ENCODE measurements at places on chromosomes 1 and 21.

- DNase-seq = no peak
Observed at GRCh38 chr1:50329332-50329932, 93.8 kb downstream of the DMRTA2 start.

- DNase-seq = no peak
Observed at GRCh38 chr1:88825721-88826120, 65.6 kb downstream of the GTF2B start.

GRCh38 chr1:154306151-154306550, 14.7 kb upstream of the AQP10 start:
- no peak for DNase-seq

- DNase-seq = no peak
Observed at GRCh38 chr1:37052120-37052519, 17.8 kb upstream of the GRIK3 start.

DNA sequence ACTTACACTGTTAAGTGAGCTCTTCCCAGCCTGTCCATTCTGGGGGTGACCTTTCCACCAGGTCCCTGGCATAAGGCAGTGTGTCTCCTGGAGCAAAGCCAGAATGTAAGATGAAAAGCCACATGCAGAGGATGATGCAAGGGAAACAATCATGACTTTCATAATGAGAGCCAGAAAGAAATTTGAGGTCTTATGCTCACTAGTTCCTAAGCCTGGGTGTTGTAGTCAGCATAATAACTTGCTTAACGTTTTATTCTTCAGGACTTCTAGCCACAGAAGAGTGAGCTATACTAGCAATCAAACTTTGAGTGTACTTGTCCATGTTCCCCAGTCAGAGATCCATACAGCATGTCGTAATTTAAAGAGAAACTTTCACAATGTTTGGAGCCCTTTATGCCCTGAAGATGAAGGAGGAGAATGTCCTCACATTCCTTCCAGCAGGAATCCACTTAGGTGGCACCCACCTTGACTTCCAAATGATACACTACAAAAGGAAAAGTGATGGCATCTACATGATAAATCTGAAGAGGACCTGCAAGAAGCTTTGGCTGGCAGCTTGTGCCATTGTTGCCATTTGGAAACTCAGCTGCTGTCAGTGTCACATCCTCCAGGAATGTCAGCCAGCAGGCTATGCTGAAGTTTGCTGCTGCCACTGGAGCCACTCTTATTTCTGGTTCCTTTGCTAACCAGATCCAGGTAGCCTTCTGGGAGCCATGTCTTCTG, 60.5 kb upstream of the FOXD3 start:
- no peak for DNase-seq

GRCh38 chr21:15005391-15005790, 59.4 kb downstream of the NRIP1 start:
- DNase-seq = no peak

DNA sequence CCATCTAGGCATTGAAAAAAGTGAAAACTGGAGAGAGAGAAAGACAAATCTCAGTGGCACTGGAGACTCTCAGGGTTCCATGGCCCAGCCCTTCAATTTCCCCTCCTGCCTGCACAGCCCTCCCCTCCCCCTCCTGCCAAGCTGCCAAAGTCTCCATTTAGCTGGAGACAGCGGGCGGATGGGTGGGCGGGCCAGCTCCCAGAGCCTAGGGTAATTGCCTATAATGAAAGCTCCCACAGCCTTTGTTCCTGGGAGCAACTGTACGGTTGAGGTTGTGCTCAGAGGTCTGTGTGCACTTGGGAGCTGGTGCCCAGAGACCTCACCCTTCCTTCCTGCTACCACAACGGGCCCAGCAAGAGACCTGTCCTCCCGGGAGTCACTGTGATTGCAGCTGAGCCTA, 89.6 kb downstream of the NAV1 start:
- DNase-seq = no peak

GRCh38 chr21:30336596-30336995, 898 bp downstream of the KRTAP27-1 start:
- DNase-seq = no peak

GRCh38 chr1:184912392-184912791, 61.9 kb downstream of the NIBAN1 start:
- DNase-seq = no peak

GRCh38 chr1:12469493-12469892, 148.5 kb downstream of the DHRS3 start:
- no peak for DNase-seq

DNA sequence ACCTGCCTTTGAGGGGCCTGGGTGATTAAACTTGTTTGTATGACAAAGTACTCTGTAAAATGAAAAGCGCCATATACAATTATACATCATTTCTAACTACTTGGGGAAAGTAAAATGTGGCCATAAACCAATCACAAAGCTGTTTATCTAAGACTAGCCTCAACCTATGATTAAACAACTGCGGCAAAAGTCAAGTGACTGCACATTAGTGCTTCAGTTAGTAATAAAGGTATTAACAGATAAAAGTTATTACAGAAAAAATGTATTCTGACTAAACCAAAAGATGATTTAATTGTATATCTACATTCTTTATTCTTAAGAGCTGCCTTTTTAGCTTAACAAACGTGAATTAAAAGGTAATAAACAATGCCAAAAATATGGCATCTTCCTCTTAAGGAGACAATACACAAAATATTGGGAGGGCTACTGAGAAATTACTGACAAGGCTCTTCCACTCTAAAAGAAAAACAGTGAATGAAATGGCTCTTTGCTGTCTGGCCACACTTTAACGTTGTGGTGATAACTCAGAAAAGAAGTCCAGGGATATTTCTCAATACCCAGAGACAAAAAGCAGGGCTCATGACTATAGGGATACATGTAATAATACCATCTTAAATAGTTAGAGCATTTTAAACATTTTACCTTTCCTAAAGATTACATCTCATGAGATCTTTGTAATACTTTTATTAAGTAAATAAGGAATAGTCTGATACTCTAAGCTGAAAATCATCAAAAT, 8.6 kb downstream of the ARHGAP29 start:
- no peak for DNase-seq

GRCh38 chr1:169163059-169163458, 56.6 kb downstream of the ATP1B1 start:
- DNase-seq = no peak

DNA sequence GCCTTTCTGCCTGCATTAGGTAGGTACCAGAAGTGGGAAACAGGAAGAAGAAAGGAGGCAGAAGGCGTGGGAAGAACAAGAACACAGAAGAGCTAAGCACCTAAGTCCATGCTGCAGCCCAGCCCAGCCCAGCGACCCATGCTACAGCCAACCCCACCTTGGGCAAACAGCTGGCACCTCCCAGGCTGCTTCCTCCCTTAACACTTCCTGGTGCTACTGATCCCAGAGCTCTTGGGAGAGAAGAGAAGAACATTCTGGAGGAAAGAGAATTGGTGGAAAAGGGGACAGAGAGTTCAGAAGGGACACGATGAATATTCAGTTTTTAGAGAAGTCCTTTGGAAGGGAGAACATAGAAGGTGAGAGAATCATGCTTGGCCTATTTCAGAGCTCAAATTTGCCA, 28.5 kb downstream of the PLEKHA6 start:
- no peak for DNase-seq

DNA sequence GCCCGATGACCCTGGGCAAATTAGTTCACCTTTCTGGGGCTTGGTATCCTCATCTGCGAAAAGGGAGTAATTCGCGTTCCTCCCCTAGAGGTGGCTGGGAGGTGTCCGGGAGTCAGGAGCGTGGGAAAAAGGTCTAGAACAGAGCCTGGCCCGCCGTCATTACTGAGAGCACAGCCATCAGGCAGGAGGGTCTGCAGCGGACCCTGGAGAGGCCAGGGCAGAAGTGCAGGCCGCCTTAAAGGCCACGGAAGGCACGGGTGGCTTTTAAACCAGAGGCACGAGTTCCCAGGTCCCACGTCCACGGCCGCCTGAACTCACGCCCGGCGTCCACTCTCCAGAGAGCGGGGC, 850 bp downstream of the PANK4 start:
- no peak for DNase-seq

DNA sequence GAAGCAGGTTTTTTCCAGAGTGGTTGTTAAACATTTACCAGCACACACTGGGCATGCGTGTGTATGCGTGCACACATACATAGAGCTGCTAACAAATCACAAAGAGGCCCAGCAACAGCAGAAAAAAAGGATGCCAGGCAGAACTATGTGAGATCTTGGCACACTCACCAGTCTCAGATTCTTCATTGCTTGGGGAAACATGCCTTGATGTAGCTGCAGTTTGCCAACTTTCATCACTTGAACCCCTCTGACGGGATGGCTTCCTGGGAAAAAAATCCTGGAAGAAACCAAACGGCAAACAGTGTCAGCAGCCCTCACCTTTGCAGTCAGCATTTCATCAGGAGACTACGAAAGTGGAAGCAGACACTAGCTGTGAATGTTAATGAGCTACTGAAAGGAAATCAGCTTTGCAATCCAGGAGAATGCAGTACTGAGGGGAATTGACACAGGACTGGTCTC, 609.1 kb downstream of the KIF26B start:
- DNase-seq = no peak

- no peak for DNase-seq
Observed at GRCh38 chr1:206734499-206735142, 36.0 kb upstream of the IL19 start.

DNA sequence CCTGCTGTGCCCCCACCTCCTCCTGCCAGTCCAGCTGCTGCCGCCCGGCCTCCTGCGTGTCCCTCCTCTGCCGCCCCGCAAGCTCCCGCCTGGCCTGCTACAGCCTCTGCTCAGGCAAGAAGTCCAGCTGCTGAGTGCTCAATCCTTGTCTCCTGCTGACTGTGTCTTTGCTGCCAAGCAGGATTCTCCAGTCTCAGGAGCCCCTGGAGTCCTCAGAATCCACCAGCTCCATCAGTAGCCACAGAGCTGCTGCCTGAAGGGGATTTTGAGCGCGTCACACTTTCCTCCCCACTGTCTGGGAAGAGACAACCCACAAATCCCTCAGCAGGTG, 973 bp downstream of the KRTAP10-11 start:
- DNase-seq = no peak

DNA sequence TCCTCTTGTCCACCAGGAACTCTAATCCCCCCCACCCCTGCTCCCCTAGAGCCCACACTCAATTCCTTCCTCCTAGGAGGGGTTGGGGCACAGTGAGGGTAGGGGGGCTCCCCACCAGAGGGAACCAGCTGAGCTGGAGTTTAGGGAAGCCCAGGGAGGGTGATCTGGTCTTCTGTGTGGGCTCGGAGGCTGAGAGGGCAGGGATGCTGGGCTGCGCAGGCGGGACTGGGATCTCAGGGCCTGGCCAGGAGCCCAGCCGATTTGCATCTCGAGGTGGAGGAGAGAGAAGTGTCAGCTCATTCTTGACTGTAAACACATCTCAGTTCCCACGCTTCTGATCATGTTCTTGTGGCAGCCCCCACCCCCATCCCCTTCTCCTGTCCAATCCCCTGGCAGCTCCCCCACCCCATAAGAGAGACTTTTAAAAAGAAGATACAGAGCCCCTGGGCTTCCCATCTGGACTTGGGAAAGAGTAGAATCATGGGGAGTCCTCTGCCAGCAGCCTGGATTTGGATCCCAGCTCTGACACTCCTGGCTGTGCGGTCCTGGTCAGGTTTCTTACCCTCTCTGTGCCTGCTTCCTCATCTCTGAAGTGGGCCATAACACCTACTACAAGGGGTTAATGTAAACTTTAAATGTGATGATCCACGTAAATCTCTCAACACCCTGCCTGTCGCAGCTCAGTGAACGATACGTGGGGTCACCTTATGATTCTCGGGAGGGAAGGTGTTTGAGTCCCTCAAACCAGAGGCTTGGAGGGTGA, 6.6 kb downstream of the PEAR1 start:
- DNase-seq = no peak

DNA sequence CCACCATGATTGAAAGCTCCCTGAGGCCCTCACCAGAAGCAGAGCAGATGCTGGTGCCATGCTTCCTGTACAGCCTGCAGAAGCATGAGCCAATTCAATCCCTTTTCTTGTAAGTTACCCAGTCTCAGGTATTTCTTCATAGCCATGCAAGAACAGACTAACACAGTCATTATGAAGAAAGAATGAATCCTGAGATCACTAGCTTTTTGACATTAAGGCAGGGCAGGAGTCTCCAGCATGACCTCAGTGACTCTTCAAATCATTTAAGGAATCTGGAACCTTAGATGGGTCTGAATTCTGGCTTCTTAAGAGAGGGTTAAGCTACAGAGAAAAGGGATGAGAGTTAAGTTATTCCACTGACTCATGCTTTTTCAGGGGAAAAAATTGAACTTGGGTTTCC, 79.0 kb downstream of the PTPN14 start:
- DNase-seq = no peak

- DNase-seq = no peak
Observed at GRCh38 chr1:103109311-103109920, 1.1 kb upstream of the COL11A1 start.

DNA sequence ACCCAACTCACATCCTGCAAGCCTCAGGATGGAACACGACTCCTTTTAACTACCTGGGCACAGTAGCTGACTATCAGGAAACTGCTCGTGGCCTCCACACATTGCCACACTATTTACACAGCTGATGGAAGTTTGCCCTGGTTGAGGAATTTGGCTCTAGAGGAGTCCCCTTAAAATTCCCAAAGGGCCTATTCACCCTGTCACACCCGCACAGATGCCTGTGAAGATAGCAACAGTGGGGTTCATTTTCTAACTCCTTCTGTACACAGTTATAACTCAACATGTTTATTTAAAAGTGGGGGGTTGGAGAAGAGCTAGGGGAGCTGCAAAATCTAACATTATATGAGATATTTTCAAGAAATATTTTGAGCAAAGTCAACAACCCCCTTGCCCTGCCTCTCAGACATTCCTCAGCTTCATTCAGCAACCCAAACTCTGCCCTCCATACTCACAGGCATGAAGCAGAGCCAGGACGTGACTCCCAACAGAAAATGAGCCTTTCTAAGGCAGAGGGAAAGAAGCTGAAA, 35.8 kb upstream of the CCN1 start:
- no peak for DNase-seq

DNA sequence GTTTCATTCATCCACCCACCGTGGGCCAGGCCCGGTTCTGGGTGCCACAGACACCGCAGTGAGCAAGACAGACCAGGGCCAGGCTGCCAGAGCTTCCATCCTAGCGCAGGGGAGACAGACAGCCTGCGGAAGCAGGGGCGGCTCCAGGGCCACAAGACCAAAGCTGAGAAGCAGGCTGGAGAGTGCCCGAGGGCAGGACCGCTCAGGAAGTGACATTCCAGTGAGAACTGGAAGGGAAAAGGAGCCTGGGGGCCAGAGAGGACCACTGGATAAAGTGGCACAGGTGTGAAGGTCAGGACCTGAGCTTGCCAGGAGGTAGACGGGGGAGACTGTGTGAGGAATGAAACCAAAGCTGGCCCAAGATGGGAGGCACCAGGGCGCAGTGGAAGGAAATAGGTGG, 59.5 kb upstream of the EFHD2 start:
- DNase-seq = no peak

DNA sequence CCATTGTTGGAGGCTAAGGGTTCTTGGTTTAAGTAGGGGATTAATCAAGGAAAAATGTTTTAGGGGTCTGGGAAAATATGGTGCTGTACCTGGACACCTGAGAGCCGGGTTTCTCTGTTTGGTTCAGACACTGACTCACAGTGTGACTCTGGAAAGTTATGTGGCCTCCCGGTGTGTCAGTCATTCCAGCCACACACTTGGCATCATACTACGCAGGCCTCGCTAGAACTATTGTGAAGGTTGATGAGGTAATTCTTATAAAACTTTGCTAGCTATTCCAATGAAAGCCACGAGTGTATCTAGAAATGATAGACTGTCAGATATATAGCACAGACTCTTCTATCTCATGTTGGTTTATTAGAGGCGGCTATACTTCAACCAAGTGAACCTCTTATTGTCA, 4.8 kb upstream of the CAMSAP2 start:
- no peak for DNase-seq
